ENCODE measurements at places on chromosomes 2 and 18.
A peak's percentile ranks its signal among the peaks of the same experiment; 100 is the strongest.

GRCh38 chr2:169139993-169140767, 70.8 kb downstream of the DHRS9 start:
- no peak for DNase-seq

DNA sequence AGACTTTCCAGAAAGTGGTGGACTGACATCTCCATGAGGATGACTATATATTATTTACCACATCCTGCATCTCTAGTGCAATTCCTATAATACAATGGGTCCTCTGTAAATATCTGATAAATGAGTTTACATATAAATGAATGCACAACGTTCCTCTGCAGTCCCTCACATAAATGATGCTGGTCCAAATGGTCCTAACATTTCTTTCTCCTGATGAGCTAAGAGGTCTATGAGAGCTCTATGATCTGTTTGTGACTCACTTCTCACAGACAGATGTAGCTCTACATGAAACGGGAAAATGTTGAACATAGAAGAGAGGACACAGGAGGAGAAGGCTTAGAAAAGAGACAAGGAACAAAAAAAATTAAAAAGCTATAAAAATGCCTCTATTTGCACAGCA, 201.2 kb upstream of the PIK3C3 start:
- no peak for DNase-seq

DNA sequence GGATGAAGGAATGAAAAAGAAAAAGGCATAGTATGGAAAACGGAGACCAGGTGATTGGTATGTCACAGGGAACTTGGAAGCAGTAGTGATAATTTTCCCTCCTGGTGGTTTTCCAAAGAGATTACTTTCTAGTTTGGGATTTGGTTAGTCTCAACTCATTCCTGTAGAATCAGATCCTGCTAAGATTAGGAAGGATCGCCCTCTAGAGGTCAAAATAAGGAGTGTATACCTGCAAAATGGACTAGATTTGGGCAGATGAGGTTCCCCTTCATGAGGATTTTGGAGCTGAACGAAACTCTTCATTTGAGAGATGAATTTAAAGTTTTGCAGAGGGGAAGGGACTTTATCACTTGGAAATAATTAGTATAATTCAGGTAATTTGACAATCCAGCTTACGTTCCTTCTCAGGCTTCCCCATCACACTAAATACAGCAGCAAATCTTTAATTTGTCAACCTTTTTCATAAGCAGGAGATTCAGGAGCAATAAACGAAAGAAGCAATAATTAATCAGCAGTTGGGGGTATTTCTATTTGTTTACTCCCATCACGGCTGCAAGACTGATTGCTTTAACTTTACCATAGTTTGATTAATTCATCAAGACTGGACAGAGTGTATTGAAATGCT, 65.2 kb downstream of the CCDC195 start:
- peak; percentile 43 for DNase-seq

DNA sequence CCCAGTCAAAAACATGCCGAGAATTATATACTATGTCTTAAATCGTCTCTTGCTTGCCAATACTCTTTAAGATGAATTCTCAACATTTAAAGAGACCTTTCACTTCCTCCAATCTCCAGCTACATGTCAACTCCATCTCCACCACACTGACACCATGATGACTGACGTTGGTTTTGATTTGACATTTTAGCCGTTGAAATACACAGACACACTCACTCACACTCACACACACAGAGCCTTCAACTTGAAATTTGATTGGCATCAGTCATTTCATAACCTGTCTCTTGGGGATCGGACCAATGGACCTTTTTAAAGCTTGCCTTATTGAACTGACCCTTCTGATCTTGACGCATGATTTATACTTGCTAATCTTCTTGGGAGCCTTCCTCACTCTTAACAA, 230.8 kb upstream of the PIK3C3 start:
- no peak for DNase-seq

- DNase-seq, result peak; percentile 4
These were observed 288.2 kb downstream of the IKZF2 start for GRCh38 chr2:212863185-212863588.

DNA sequence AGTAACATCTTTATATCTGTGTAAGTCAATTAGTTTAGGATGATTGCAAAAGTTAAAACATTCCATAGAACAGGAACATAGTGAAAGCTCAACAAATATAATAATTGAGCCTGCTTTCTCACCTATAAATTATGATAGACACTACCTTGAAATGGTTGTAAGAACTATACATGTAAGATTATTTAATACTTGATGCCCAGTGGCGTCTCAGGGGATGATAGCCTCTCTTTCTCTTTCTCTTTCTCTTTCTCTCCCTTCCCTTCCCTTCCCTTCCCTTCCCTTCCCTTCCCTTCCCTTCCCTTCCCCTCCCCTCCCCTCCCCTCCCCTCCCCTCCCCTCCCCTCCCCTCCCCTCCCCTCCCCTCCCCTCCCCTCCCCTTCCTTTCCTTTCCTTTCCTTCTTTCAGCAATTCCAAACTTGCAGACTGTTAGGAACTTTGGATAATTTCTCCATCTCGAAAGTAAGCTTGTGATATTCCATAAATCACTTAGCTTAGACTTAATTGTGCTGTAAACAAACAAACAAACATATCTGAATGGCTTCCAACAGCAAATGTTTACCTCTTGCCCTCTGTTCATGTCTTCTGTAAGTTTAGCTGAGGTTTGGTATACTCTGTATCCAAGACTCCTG, 1102.7 kb downstream of the TSN start:
- no peak for DNase-seq

DNA sequence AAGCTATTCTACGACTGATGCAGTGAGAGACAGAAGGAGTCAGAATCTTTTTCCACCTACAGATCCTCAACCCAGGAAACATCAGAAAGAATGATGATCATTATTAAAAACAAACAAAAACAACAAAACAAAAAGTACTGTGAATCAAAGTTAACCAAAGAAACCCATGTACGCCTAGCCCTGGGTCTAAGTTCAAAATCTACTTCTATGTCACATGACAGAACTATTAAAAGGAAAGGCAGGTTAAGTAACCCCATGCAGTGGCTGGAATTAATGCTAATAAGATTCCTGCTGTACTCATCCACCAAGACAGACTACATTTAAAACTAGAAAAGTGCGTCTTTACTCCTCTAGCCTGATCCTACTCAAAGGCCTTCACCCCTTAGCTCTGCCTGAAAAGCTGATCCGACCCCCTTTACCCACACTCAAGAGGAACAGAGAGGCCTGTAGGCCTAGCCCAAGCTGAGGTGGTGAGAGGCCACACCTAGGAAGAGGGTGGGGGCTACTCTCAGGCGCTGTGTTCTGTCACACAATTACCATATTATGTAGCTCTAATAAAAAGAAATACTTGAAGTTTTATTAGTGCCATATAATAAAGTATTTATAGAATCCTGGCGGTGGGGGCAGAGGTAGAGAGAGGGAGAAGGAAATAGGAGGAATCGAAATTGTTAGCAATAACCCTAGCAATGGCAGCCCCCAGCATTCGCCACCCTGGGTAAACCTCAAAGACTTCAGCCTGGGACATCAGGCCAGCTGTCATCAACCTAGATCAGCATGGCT, 37.1 kb downstream of the NHEJ1 start:
- DNase-seq, result no peak

DNA sequence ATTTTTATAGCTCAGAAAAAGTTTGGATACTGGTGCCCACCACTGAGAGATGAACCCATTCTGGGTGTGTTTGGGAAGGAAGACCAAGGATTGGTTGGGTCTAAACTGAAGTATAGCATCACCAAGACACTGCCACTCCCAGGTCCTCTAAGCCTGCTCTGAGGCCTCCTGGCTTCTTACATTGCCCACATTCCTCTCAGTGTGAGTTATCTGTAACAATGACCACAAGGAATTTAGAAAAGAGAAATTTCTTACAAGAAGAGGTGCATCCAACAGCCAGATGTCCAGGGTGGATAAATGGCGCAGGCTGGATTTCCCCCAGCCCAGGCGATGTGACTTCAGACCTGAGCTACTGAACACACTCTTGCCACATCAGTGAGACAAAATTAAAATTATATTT, 1.6 kb upstream of the GPR45 start:
- peak; percentile 78 for DNase-seq

GRCh38 chr18:48713309-48713708, 174.5 kb downstream of the CTIF start:
- DNase-seq, result no peak

GRCh38 chr2:240215676-240216051, 75.2 kb upstream of the OTOS start:
- no peak for DNase-seq

- DNase-seq, result peak; percentile 78
These were observed 38.9 kb downstream of the METAP1D start for GRCh38 chr2:172038604-172039003.

DNA sequence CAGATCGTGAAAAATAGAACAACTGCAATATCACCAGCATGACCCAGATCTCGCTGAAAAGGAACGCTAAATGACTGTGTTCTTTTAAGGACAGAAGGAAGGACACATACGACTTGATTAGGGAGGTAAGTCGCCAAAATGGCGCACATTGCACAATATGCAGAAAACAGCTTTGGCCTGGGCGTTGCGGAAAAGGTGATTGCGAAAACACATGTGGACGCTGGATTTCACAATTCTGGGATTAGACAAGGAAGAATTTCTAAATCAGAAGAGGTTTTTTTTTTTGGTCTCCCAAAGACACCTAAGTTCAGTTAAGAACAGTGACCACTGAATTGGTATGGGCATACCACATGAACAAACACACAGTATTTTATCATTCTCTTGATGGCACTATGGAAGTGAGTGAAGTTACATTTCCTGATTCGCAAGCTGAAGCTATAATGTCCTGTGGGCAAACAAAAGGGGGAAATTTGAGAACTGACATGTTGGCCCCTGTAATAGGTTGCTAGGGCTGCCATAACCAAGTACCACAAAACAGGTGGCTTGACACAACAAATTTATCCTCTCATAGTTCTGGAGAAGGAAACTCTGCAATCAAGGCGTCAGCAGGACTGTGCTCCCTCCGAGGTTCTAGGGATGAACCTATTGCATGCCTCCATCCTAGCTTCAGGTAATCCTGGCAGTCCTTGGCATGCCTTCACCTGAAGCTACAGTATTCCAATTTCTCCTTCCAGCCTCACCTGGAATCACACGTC, 25.8 kb upstream of the ERICH2 start:
- DNase-seq, result peak; percentile 60

DNA sequence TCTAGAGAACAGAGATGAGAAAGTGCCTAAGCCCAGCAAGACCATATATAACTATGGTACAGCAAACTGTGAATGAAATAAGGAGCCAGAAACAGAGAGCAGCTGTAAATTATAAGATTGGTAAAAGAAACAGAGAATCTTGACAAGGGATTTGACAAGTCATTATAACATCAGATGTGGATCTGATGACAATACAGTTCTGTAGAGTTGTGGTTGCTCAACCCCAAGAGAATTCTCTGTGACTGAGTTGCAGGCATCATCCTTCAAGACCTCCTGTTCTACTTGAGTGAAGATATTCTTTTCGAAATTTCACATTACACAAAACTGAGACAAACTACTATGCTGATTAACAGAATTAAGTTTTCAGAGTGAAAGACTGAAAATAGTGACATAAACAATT, 343.1 kb upstream of the SLC39A10 start:
- no peak for DNase-seq

DNA sequence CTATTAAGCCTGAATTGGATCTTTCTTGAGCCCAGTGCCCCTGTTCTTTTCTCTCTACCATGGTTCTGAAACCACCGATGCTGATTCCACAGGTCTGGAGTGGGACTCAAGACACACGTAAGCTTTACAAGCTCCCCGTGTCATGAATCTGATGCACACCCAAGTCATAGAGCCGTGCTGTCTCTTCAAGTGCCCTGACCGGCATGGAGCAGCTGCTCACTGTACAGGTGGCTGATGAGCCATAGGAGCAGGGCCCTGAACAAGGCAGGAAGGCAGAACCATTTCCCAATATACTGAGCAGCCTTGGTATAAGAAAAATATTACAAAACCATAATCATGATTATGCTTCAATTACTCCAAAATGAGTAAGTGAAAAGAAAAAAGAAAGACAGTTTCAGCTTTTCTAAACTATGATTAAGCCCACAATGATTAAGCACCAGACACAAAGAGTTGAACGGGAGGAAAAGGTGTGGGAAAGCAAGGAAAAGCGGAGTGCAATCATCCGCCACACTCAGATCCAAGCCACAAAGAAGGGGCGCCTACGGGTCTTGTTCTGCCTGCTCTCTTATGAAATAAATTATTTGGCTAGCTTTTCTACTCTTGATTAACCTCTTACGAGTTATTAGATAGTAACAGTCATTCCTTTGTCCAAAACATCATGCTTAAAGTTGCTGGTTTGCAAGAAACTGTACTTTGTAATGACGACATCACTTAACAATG, 41.7 kb downstream of the NOL10 start:
- no peak for DNase-seq

GRCh38 chr2:166140932-166141331, 13.1 kb upstream of the SCN1A start:
- DNase-seq, result no peak

DNA sequence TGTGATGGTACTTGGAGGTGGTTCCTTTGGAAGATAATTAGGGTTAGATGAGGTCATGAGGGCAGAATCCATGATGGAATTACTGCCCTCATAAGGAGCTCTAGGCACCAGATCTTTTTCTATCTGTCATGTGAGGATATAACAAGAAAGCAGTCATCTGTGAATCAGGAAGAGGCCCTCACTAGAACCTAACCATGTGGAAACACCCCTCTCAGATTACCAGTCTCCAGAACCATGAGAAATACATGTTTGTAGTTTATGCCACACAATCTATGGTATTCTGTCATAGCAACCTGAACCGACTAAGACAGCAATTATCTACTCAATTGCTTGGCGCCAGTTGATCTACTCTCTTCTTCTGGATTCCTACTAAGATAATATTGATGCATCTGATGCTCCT, 2.4 kb upstream of the SERPINB10 start:
- no peak for DNase-seq

GRCh38 chr2:23200068-23200786, 184.8 kb upstream of the KLHL29 start:
- DNase-seq, result no peak

DNA sequence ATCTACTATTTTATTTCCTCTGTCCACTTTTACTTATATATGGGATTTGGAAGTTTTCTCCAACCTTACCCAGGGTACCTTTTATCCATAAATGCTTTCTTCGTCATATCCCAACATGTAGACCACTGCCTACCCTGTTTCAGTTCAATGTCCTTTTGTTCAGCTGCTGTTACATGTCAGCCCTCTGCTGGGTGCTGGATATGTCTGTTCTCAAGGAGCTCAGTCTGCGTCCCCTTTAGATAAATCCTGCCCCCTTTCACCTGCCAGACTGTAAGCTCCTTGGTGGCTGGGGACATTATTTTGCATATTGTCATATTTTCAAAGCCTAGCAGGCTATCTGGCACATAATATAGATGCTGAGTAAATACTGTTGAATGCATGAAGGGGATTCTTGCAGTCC, 53.2 kb downstream of the NEMP2 start:
- DNase-seq, result no peak

GRCh38 chr2:132797556-132797955, 127.6 kb upstream of the LYPD1 start:
- DNase-seq, result no peak

DNA sequence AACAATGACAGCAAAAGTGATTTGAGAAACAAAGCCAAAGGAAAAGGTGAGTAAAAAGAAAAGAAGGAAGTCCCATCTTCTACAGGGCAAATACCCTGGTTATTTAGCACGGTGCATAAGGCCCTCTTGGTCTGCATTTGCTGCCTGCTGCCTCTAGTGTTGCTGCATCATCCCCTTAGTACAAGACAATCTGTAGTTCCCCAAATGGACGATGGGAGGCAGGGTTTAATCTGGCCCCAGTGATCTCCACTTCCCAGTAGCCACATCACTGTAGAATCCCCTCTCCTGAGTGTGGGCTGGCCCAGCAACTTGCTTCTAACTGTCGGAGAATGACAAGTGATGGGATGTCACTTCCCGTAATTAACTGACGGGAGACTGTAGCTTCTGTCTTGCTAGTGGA, 85.1 kb downstream of the CTAGE1 start:
- DNase-seq, result no peak
